ENCODE measurements at places on chromosomes 3 and 15.

DNA sequence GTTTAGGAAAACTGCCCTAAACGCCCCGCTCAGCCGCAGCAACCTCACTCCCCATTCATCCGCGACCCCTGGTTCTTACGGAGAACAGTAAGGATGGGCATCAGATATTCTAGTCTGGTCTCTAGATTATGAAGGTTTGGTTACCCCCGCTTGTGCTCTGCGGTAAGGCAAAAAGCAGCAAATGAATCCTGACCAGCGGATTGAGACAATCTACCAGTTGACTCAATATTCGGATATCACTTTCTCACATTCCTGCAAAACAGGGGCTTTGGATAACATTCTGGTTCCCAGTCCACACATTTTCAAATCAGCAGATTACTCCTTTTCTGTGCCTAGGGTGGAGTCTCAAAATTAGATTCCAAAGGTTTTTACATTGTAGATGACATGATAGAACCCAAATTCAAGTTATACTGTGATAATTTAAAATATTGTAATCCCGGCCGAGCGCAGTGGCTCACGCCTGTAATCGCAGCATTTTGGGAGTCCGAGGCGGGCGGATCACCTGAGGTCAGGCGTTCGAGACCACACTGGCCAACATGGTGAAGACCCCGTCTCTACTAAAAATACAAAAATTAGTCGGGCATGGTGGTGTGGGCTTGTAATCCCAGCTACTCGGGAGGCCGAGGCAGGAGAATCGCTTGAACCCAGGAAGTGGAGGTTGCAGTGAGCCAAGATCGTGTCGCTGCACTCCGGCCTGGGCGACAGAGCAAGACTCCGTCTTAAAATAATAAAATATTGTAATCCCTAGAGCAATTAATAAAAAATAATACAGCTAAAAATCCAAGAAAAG is 1.1 kb upstream of the CYFIP1 start:
- no peak for DNase-seq

DNA sequence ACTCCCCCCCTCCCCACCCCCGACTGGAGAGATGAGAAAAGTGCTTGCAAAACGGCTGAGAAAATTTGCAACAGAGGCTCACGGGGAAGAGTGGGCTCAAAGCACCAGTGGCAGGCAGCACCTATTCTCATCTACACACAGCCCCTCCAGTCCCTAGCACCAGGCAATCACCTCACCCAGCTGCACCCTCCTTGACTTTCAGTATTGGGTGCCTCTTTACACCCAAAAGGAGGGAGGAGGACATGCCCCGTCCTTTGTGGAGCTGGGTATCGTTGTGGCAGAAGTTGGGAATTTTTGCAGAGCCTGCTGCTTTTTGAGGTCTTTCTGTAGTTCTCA is 182.8 kb upstream of the TOPAZ1 start:
- no peak for DNase-seq

DNA sequence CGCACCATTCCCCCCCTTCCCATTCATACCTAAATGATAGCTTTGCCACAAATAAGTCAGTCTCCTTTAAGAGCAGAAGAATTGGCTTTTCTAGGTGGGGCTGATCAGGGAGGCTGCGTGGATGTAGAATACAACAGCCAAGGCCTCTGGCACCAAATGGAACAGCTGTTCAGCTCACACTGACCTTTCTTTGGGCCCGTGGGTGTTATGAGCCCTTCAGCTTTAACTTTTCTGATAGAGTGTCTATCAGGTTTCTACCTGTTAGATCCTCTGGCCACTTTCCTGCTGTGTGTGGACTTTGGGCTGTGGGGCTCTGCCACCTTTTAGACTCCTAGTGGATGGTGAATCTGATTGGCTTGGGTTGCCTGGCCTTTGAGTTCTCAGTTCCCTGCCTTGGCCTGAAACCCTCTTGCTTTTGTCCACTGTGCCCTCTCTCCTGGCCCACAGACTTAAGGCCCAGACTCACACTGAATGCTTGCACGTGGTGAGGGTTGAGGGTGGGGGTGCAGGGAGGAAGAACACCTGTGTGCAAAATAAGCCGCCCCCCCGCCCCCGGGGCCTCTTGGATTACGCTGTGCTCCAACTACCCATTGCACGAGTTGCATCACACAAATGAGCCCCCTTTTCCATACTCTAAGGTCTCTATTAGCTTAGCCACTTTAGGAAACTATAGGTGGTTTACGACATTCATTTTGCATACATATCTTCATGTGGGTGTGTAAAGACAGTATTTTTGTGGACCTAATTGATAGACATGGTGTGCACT is 1.3 kb upstream of the RFX7 start:
- peak; percentile 12 for DNase-seq

- DNase-seq, result no peak
Measured at GRCh38 chr3:32136703-32137102, 30.3 kb downstream of the GPD1L start.

DNA sequence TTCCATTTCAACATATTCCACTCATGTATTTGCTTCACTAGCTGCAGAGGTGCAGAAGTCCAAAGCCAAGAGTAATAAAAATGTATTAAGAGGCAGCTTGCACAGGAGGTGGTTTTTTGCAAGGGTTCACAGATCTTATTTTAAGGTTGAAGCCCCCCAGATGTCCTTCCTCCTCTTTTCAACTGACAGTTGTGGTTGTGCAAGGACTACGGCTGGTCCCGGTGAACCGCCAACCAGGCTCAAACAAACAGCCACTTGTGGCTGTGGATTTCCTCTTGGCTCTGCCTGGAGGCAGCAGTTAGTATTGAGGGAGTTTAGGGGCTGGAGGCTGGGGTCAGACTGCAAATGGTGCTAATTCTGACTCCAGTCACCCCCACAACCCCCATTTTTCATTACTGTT is 240.7 kb upstream of the TBC1D5 start:
- DNase-seq, result no peak

DNA sequence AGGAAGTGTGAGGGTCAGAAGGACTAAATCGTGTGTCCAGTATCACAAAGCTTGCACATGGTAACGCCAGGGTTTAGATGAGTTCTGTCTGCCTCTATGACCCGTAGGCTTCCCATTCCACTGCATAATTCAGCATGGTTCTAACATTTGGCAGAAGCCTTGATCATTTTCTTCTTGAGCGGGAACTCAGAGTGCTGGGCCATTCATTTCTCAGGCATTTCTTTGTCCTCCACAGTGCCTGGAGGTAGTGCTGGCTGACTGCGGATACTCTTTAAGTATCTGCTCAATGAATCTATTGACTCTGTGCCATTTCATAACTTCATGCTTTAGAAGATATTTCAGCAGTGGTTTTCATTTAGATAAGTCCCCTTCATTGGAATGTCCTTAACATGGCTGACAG is 370.2 kb downstream of the EPHB1 start:
- no peak for DNase-seq

DNA sequence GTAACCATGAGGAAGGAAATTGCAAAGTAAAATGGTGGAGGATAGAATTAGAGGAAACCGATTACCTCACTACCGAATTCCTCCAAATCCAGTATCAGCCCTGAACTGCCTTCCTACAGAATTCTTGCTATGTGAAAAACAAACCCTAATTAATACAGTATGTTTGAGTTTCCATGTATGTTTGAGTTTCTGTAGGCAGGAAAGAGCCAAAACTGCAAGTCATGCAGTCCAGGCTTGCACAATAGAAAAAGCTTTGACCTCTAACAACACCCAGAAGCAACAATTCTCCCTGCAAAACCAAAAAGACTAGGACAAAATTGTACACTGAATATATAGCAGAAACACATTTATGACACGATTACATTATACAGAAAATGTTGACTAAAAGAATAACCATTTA is 614.8 kb downstream of the DIPK2A start:
- no peak for DNase-seq

DNA sequence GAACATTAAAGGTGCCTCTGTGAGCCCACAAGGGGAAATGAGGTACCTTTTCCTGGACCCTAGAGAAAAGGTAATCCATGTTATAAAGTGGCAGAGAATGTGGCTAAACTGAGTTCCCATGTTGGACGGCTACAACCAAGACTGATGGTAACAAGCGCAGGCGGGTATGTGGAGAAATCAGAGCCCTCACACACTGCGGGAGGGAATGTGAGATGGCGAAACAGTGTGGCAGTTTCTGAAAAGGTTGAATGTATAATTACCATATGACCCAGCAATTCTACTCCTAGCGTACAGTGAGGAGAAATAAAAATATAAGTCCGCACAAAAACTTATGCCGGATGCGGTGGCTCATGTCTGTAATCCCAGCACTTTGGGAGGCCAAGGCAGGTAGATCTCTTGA is 24.1 kb upstream of the SHISA5 start:
- no peak for DNase-seq

Data from stimulated activated naive CD4-positive, alpha-beta T cell treated with Interleukin-2 at 50 U/mL for 16 hours (primary cell).